Activated T-cell treated with anti-CD3 and anti-CD28 coated beads for 1 hour (primary cell): ENCODE measurements at places on chromosomes 6 and 20.

- no peak for DNase-seq
Measured at GRCh38 chr6:140641412-140641811, 1267.0 kb upstream of the CITED2 start.

GRCh38 chr20:58518387-58518786 lies 3.2 kb upstream of the APCDD1L start:
- DNase-seq: no peak

DNA sequence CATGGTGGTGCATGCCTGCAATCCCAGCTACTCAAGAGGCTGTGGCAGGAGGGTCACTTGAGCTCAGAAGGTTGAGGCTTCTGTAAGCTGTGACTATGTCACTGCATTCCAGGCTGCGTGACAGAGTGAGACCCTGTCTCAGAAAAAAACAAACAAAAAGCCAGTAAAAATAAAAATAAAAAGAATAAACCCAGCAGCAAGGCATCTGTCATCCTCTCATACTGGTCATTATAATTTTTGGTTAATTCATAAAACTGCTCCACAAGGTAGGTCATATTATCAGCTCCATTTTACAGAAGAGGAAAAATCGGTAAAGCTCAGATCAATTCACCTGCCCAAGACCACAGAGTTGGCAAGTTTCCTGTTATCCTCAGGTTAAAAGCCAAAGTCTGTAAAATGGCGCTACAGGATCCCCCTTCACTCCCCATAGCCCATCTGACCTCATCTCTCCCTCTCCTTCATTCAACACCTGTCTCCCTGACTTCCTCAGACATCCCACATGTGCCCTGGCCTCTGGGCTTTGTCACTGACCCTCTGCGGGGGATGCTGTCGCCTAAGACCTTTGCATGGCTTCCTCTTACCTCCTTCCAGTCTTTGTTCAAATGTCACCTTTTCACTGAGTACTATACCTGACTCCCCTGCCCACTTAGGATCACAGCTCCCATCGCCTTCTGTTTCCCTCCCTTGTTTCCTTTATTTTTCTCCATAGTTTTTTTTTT lies 213.2 kb upstream of the ZNF217 start:
- no peak for DNase-seq

GRCh38 chr6:15131651-15132061 lies 114.2 kb upstream of the JARID2 start:
- DNase-seq: no peak

DNA sequence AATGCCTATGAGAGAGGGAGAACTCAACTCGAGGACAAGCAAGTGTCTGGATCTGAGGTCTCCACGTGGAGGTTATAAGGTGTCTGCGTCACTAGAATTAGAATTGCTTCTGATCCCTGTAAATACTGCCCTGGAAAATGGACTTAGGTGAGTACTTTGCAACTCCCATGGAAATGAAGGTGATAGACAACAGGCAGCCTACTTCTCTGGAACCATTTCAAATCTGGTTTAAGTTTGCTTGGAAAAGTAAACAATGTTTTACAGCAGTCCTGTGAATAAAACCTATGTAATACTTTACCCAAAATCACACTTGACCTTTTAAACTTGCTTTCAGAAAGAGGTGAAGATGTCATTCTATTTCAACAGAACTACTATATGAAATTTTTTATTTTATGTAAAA lies 70.1 kb upstream of the TENT5A start:
- no peak for DNase-seq

GRCh38 chr20:17568972-17569521 lies 828 bp upstream of the DSTN start:
- no peak for DNase-seq
